Neuronal stem cell (in vitro differentiated cells): ENCODE measurements at places on chromosomes 11 and 22.

- DNase-seq = no peak
Measured at GRCh38 chr11:45149483-45150056, 3.1 kb downstream of the PRDM11 start.

DNA sequence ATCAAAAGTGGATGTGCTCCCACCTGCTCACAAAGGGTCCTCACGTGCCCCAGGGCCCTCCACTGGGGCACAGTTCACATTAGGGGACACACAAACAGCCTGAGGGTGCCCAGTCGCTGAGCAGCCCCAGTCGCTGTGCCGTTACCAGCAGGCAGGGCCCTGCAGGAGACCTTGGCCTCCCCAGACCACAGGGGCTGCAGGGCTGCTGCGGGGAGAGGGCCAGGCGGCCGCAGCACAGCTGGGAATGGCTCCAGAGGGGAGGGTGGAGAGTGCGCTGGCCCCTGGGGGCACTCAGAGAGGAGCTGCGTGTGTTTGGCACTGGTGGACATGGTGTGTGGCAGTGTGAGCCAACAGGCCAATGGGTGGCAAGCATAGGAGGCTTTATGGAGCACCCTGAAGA, 20.3 kb upstream of the PACSIN2 start:
- no peak for DNase-seq

DNA sequence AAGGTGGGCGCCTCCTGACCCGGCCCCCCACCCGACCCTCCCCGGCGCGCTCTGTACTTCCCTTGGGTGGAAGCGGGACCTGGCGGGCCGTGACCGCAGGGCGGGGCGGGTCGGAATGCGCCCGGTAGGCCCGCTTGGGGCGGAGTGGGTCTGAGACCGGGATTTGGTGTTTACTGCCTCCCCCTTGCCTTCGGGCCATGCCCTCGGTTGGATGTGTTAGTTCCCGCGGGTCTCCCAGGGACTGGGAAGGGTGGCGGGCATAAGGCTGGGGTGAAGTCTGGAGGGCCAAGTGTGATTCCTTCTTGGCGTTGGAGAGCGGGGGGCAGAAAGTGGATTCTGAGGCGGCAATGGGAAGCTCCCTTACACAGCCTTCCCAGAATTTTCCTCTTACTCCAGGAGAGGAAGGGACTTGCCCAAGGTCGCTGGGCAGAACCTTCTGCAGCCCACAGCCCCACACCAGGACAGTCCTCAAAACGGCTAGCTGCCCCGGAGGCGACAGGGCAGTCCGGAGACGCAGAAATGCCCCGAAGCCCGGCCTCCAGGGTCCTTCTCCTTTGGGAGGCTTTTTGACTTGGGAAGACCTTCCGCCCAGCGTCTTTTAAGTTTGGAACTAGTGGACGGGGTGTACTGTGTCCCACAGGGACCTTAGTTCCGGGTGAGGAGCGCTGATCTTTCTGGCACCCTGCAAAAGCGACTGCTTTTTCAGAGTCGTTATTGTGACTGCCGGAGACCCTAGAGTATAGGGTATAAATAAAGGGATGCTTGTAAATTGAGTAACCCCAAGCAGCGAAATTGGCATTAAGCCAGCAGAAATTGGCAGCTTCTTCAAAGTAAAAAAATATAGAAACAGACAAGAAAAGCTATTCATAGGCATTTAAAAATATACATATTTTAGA, 647 bp downstream of the SWAP70 start:
- no peak for DNase-seq

GRCh38 chr11:65803797-65804492, 17.1 kb downstream of the OVOL1 start:
- DNase-seq = no peak

DNA sequence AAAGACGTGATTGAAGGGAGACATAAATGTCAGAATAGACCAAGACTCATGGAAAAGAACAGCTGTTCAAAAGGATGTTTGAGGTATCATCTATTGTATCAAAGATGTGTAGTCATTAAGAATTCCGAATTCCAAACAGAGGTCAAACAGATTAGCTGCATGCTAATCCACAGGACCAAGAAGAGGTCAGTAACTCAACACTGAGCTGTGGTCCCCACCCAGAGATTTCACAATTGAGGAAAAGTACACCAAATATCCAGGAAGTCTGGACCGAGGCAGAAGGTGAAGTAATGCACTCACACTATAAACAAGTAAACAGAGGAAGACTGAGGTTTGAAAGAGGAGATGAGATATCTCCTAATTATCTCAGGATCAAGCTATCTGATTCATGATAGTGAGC, 29.6 kb upstream of the OR5P2 start:
- DNase-seq = no peak

DNA sequence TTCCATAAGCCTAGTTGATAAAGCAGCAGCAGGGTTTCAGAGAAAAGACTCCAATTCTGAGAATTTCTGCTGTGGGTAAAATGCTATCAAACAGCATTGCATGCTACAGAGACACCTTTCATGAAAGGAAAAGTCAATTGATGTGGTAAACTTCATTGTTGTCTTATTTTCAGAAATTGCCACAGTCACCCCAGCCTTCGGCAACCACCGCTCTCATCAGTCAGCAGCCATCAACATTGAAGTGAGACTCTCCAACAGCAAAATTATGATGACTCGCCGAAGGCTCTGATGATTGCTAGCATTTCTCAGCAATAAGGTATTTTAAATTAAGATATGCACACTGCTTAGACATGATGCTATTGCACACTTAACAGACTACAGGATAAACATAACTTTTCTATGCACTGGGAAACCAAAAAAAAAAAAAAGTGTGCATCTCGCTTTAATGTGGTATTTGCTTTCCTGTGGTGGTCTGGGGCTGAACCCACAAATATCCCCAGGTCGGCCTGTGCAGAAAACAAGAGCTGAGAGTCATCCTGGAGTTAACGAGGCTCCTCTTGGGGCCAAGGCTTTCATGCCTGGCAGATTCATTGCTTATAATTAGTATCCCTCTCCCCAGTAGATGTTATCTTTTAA, 192.1 kb downstream of the CTTN start:
- DNase-seq = no peak
